NCI-H146 (cell line): ENCODE measurements at places on chromosomes 7 and 10.

DNA sequence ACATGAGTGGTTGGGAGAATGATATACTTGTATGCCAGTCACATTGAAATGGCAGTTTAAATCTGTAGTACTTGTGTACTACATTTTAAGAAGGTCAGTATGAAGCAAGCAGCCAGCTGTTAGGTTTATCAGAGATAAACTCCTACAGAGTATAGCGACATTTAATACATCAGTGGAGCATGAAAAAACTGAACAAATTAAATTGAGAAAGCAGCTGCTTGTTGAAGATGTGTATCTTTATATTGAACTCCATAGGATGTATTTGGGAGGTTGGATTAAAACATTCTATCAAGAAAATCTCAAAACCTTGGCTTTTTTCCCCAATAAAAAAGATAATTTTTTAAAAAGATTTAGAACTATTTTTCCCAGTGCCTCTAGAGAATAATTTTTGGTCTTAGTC lies 47.8 kb downstream of the PHF14 start:
- DNase-seq: no peak

GRCh38 chr10:24879861-24880260 lies 72.5 kb downstream of the PRTFDC1 start:
- DNase-seq: no peak

- peak; percentile 33 for DNase-seq
These were observed 89.3 kb upstream of the PRKCQ start for GRCh38 chr10:6669269-6669859.

- peak; percentile 35 for DNase-seq
These were observed 193.8 kb upstream of the CCDC6 start for GRCh38 chr10:60099998-60100747.

DNA sequence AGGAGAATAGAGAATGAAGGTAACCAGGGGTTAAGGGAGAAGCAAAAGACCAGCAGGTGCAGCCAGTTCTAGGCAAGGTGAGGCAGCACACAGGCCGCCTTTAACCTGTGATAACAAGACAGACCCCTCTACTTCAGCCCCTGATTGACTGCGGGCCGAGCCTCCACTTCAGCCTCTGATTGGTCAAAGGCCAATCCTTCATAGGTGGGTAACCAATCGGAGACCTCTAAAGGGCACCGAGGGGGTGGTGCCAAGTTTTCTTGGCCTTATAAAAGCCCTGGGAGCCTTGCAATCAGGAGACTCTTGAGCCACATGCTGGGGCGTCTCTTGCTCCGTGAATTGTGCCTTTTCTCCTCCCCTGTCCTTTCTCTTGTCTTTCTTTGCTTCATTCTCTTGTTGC lies 98.8 kb downstream of the ELFN1 start:
- no peak for DNase-seq

GRCh38 chr10:97828721-97829120 lies 20.9 kb upstream of the GOLGA7B start:
- DNase-seq: no peak

DNA sequence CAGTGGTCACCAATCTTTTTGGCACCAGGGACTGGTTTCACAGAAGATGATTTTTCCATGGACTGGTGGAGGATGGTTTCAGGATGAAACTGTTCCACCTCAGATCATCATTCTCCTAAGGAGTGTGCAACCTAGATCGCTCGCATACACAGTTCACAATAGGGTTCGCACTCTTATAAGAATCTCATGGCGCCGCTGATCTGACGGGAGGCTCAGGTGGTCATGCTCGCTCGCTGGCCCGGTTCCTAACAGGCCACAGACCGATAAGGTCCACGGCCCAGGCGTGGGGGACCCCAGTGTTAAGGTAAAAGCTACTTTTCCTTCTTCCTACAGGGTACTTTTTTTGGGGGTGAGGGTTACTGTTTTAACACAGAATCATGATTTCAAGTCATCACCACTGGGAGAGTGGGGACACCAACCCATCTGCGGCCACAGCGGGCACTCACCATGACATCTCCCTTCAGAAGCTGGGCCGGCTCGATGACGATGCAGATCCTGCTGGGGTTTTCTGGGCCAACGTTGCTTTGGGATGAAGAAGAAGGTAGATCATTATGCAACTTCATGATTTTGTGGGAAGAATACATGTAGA lies 170.5 kb downstream of the TNS3 start:
- no peak for DNase-seq

DNA sequence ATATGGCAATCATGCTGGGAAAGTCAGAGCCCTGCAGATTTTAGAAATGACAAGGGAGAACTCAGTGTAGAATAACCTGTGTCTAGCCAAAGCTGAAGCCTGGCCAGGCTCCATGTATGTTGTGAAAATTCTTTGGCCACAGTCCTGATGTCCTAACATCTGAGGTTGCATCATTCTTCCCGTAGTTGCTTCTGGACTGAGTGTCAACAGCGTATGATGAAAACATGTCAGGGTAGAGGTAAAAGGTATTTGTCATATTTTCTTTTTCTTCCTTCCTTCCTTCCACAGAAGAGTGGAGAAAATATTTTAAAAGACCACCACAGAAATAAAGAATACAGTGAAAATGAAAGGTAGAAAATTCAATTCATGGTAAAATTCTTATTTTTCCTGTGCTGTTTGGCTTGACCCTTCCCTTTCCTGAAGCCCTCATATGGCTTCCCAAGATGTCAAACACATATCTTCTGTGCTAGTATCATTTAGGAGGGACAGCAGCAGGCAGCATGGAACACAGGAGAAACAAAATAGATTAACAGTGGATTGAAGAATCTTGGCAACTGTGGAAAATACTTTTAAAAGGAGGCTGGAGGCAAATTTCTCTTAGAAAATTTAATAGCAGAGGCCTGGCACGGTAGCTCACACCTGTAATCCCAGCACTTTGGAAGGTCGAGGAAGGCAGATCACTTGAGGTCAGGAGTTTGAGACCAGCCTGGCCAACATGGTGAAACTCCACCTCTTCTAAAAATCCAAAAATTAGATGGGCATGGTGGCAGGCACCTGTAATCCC lies 18.9 kb upstream of the NRBF2 start:
- DNase-seq: no peak

DNA sequence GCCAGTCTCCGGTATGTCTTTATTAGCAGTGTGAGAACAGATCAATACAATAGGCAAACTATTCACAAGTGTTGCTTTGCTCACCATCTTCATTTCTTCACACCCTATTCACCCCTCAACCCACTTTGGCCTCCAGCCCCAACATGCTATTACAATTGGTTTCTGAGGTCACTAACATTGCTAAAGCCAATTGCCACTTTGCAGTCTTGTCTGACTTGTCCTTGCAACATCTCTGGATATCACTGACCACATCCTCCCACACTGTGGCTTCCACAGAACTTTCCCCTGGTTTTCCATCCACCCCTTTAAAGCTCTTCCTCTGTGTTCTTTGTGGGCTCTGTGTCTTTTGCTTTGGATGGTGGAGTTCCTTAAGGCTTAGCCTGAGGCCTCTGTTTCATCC lies 5.2 kb upstream of the APBB1IP start:
- no peak for DNase-seq

DNA sequence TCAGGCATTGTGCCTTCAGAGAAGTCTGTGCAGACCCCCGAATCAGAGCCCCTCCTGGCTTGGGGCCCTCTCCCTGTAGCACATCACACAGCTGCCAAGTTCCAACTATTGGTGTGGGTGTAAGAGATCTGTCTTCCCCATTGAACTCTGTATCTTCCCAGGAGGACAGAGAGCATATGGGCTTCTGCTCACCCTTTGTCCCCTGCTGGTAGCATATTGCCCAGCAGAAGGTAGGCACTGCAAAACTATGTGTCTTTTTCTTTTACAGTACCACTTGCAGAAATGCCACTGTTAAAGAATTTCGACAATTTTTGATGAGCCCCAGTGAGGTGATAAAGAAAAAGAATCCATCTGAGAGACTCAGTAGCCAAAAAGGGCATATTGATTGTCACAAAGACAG lies 59.6 kb downstream of the NPY start:
- no peak for DNase-seq

DNA sequence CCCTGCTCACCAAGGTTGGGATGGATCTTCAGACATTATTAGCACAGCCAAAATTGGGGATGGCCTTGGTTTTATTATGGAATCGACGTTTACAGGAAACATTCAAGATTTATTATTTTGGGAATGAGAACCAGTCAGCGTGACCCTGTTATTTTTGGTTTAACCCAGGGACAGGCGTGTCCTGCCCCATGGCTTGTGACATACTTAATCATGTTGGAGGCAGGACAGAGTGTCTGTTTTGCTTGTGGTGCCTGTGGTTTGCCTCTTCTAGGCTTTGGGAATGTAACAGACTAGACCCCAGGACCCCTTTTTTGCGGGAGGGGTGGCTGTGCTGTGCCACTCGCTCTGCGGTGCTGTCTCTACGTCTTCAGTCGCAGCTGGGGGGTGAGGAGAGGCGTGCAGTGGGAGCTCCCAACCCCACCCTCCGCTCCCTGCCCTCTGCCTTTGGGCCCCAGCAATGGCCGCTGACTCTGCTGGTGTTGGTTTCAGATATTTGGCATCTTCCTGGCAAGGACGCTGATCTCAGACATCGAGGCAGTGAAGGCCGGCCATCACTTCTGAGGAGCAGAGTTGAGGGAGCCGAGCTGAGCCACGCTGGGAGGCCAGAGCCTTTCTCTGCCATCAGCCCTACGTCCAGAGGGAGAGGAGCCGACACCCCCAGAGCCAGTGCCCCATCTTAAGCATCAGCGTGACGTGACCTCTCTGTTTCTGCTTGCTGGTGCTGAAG lies 20.1 kb upstream of the SH2D4B start:
- DNase-seq: no peak

GRCh38 chr7:117010375-117011133 lies 57.3 kb downstream of the ST7 start:
- DNase-seq: no peak

DNA sequence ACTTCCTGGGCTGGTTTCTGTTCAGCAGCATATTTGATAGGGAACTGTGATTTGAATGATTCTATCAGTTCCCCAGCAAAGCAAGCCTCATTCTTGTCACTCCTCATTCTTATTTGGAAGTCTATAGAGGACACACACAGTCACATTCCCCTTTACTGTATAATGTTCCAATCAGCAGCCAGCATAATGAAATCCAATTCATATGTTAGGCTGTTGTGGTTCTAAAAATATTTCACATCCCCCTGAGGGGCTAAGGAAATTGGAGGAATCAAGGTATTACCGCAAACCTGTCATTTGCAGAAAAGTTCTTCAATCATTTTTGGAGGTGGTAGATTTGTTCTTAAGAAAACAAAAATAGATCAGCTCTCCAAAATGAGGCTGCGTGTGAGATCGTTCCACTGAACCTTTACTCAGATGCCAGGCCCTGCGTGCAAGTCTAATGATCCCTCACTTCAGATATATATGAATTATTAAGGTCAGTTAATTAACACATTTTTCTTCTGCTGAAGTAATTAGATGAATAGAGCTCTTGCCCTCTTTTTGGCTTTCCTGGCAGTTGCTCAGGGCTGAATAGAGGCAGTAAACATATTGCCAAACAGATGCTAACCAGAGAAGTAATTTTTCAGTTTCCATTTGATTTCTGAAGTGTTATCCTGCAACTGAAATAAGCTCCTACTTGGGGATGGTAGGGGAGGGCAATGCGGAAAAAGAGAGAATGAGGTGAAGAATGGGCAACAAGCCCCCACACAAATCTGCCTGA lies 31.8 kb downstream of the LSMEM1 start:
- no peak for DNase-seq

DNA sequence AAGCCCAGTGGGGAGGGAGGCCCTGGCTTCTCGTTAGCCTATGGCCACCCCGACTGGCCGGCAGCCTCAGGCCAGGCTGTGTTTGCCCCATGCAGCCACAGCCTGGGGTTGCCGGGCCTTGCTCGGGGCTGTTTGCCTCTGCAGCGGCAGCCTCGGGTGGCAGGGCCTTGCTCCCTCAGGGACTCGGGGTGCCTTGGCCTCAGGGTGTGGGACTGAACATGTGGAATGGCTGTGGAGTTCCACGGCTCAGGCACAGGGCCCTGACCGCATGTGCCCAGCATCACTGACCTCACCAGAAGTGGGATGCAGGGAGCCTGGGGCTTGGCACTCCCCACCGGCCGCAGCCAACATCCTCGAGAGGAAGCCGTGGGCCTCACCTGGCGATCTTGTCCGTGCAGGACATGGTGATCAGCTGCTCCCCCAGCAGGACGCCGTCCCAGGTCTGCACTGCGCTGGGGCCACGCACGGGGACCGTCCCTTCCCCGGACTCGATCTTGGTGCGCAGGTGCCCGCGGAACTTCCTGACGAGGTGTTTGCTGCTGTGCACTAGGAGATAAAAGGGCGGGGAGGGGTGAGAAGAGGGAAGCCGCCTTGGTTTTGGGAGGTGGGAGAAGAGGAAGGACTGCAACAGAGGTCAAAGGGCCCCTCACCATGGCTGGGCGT lies 160.5 kb downstream of the WDR37 start:
- no peak for DNase-seq

DNA sequence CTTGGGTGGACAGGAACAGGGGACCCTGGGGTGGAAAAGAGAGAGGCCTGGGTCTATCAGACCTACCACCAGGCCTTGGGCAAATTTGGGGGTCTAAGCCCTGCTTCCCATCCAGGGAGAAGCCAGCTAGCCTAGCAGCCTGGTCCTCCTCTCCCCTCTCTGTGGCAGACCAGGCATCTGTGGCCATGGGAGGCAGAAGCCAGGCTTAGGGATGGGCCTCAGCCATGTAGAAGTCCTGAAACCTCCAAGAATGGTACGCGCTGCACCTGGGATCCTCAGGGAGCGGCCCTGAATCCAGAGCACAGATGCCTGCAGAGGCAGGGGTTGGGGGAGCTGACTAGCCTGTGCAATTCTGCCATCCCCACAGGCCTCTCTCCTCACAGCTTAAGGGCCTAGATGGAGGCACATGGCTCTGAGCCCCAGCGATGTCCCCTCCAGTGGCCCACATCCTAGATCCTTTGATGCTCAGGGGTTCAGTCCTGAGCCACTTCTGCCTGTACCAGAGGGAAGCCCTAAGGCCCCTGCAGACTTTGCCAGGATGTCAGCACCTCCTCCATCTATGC lies 21.2 kb downstream of the GRID1 start:
- DNase-seq: no peak

GRCh38 chr7:131786204-131786603 lies 229.8 kb upstream of the PODXL start:
- DNase-seq: no peak

- DNase-seq: no peak
These were observed 3.2 kb upstream of the TMEM273 start for GRCh38 chr10:49191349-49191748.

DNA sequence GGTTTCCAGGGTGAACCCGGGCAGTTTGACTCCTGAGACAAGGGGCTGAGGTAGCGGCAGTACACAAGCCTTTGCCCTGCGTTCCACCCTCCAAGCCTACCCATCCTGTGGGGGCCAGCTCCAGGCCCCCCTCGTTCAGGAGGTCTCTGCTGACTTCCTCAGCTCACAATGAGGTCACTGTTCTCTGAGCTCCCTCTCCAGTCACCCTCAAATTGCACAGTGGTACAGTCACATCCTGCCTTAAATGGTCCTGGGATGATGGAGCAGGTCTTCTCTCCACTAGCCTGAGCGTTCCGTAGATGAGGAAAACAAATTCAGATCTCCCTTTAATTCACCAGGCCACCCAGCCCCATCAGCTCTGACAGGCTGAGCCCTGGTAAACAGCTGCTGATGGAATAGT lies 90.2 kb downstream of the SH3PXD2A start:
- no peak for DNase-seq
